ENCODE measurements at places on chromosomes 2 and 18.

- no peak for DNase-seq
Measured at GRCh38 chr2:96623116-96623515, 15.0 kb downstream of the KANSL3 start.

GRCh38 chr2:104476563-104476988 lies 377.3 kb upstream of the POU3F3 start:
- no peak for DNase-seq

DNA sequence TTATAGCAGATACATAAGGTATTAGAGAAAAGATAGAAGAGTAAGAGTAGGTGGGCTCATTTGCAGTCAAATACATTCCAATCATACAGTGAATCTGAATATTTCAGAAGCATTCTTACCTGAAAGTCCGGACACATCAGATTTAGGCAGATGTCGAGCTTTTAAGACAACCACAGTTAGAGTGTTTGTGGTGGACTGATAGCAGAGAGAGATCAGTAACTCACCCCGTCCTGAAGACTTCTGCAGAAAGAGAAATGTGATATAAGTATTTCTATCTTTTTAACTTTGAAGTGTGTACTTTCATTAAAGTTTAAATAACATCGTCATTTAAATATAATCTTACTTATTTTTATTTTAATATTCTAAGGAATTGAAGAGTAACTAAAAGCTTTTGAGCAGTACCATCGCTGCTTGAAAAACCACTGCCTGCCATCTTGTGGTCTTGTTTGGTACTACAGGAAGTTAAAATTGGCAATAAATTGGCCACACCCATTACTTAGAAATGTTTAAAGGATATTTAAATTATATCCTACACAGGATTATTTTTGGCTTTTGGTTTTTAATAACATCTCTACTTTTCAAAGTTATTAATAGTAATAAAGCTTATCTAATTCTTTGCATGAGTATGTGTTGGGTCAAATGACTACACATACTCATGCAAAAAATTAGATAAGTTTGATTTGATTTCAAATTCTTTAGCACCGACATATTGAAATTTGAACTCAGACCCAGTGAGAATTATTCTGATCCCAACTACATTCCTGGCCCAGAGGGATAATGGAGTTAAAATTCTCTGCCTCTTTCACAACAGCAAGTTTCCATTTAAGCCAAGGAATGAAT lies 5.5 kb downstream of the SYT4 start:
- peak; percentile 63 for DNase-seq

DNA sequence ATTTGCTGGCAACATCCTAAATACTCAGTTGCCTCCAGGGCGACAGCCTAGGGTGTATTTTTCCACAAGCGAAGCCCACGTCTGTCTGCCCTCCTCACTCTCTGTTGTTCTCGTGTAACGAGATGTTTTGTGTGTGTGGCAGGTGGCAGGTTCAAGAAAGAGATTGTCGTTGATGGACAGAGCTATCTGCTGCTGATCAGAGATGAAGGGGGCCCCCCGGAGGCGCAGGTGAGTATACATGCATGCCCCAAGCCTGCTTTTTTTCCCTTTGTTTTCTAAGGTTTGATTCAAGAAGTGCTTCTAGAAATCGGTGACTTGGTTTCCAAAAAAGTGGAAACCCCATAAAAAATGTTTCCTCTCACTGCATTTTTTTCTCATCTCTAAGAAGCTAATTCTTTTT lies 247.0 kb downstream of the AGAP1 start:
- DNase-seq = no peak

- no peak for DNase-seq
Measured at GRCh38 chr2:26682155-26682554, 10.4 kb upstream of the KCNK3 start.

GRCh38 chr2:241966647-241967466 lies 97.3 kb downstream of the RTP5 start:
- DNase-seq = no peak

DNA sequence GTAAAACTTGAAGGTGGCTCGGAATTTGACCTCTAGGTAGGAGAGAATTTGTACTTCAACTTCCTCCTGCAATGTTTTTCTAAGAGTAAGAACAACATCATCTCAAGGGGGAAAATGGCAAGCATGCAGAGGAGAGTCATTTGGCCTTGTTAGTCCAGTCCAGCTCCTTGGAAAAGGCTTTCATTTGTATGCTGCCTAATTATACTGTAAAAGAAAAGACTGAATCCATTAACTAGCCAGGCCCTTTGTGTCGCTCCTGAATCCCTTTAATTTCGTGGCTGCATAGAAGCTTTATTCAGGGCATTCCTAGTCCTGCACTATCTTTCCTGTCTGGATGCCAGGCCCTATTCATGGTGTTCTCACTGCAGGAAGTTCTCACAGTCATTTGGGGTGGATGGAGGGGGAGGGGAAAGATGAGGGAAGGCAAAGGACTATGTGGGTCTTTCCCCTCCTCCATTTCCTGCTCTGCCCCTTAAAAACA lies 36.0 kb downstream of the PHLPP1 start:
- DNase-seq = peak; percentile 71

DNA sequence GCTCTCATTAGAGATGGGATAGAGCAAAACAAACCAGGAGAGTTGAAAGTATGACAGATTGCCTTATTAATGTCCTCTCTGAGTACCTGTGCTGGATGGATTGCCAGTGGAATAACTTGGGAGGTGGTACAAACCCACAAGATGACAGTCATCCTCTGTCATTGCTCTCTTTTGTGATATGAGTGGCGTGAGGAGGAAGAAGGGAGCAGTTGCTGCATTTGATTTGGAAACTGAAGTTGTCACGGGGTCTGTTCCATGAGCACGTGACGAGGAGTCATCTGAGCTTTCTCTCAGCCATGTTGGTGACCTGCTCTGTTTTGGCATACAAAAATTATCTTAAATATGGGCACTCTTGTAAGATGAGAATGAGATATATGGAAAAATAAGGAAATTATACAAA lies 204.9 kb downstream of the FAM210A start:
- no peak for DNase-seq

GRCh38 chr2:45258311-45258710 lies 249.1 kb upstream of the SIX2 start:
- peak; percentile 57 for DNase-seq

DNA sequence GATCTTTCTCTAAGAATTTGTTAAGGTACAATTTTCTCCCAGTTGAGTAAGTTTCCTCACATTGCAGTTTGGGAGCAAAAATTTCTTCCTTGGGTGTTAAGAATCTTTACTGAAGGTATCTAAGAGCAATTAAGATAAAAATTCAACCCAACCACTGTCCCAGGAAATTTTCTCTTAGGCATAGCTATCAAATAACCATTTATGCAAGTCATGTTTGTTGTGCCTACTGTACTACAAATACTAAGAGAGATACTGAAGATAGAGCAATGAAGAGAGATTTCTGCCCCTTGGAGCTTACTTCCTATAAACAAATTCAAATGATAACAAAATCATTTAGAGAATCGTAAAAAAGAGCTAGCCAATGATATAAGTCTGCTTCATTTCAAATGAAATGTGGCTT lies 402.8 kb downstream of the LRRTM4 start:
- DNase-seq = no peak

- no peak for DNase-seq
Measured at GRCh38 chr2:14601156-14601770, 31.3 kb upstream of the LRATD1 start.

DNA sequence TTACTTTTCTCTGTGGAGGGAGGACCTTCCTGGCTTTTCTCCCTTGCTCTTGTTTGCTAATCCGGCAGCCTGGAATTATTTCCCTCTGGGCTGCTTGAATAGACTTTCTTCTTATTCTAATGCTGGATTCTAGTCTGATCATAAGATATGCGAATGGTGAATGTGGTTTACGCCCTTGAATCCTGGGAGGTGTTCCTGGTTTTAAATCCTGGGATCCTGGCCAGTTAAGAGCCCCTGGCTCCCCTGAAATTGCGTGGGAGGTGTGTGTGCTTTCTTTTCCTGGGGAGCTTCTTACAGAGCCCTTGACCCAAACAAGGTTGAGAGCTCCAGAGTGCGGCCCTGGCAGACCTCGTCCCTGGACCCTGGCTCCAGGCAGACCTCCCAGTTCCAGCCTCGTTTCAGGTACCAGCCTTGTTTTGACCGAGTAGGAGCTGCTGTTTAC lies 2.8 kb downstream of the SH3BP4 start:
- DNase-seq = peak; percentile 37

GRCh38 chr2:166494140-166494624 lies at the start of gene SCN7A:
Gene SCN7A, minus strand, starts transcription at chr2:166494249. Its CDS starts 16,553 bp downstream, at chr2:166477696.
- DNase-seq = no peak

- DNase-seq = no peak
Measured at GRCh38 chr18:2146092-2146491, 425.2 kb downstream of the METTL4 start.

DNA sequence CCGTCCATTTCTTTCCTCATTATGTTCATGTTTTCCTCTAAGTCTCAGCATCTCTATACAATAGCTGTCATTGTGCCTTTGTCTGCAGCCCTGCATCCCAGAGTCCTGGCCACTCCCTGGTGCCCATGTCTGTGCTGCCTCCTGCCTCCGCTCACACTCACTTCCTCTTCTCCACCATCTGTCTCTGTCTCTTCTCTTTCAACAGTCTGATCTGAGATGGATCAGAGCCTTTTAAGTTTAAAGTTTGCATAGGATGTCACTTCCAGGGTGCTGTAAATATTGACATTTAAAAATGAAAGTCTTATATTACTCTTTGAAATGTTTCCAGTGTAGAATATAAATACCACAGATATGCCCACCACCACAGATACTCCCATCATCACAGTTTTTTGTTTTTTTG lies 42.7 kb downstream of the UBE2F start:
- DNase-seq = no peak

- DNase-seq = no peak
Measured at GRCh38 chr2:220336771-220337170, 709.3 kb downstream of the SLC4A3 start.

DNA sequence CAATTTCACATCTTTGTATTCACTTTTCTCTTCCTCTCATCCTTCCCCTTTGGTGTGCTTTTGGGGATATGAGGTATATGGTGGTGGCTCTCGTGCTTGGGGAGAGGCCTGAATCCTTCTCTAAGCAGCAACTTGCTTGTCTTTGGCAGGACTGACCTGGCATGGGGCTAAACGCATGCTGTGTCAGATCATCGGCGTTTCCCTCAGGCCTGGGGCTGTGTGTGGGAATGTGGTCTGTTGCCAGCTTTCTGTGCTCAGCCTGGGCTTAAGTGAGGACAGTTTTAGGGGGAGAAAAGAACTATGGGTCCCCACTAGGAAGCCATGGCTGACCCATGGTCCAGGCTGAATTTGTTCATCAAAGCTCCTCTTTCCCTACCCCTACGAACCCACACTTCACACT lies 60.7 kb downstream of the TET3 start:
- no peak for DNase-seq

DNA sequence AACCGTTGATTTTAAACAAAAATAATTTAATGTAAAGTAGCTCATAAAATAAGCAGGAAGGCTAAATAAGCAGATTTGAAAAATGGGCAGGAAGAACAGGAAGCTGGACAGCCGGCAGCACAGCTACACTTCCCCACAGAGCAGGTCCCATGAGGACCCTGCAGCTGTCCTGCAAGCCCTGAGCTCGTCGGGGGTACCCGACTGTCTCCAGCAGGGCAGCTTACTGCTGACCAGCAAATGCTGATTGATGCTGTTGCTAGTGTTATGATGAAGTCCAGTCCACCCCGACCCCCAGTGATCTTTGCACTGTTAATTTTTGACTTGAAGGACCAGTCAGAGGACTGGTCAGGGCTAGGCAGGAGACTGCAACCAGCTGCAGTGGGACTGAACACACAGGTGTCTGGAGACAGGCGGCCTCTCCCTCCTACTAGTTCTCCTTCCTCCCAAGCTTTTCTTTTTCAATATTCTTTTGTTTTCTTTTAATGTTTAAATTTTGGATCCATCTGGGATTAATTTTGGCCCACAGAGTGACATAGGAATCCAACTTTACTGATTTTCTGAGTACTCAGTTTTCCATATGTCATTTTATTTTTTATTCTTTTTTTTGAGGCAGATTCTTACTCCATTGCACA lies 27.7 kb downstream of the POLE4 start:
- DNase-seq = no peak

DNA sequence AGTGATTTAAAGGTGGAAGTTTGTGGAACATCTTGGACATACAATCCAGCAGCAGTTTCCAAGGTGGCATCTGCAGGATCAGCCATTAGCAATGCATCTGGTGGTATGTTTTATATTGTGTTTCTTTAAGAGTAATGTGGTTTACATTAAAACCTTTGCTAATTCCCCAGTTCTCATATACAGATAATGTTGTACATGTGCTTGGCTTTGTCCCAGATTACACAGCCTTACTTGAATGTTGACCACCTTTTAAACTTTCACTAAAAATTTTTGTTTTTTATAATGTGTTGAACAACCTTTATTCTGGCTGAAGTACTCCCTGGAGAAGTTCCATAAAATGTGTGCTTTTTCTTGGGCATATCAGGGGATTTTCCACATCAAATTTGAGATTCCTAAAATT lies 57.5 kb downstream of the MIB1 start:
- DNase-seq = no peak

Measured in endothelial cell of umbilical vein (primary cell).